Cortex of kidney (tissue), 1 donor: ENCODE measurements at places on chromosomes 11 and 22.

DNA sequence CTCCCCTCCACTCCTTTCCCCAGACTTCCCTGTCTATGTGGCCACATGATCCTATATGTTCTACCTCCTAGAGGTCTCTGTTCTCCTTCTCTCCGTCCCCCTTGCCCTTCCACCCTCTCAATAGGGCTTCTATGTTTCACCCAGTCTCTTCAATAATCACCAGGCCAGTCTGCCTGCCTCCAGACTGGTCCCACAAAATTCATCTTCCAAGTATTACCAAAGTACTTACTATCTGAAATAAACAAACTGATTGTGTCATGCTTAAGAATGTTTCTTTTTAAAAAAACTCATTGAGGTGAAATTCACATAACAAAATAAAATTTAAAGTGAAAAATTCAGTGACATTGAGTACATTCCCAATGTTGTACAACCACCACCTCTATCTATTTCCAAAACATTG, 44.2 kb downstream of the MTNR1B start:
- DNase-seq: no peak

GRCh38 chr22:32801537-32802236, at the start of gene TIMP3:
TIMP3 (plus strand) TSS chr22:32801705; CDS start chr22:32802002, 297 bp downstream.
- DNase-seq: no peak

- DNase-seq: no peak
Measured at GRCh38 chr22:43571181-43571580, 159.4 kb downstream of the MPPED1 start.

- DNase-seq: no peak
Measured at GRCh38 chr11:108496643-108497256, 1.4 kb downstream of the POGLUT3 start.

- DNase-seq: no peak
Measured at GRCh38 chr11:58586998-58587397, 8.1 kb downstream of the ZFP91 start.

- DNase-seq: no peak
Measured at GRCh38 chr11:59941091-59941490, 2.9 kb downstream of the OOSP1 start.

GRCh38 chr22:48869788-48870187, 957.9 kb downstream of the BRD1 start:
- DNase-seq: no peak

DNA sequence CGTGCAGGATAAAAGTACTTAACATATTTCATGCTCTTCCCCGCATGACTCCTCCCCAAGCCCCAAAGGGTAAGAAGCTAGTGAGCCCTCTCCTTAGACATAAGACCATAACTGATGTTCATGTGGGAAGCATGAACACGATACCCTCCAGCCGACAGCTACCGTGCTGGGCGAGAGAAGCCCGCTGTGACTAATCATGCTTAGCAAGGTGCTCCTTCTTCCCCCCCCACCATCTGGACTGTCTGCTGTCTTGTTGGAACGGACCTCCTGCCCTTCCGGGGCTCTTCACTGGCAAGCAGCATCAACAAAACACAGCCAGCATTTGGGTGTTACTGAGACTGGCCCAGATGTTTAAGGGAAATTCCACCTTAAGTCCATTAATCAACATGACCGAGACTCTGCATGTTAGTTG, 200.6 kb downstream of the DBX1 start:
- DNase-seq: no peak

- no peak for DNase-seq
Measured at GRCh38 chr11:80686889-80687288, 1246.1 kb upstream of the TENM4 start.

GRCh38 chr11:75814363-75814676, 690 bp upstream of the UVRAG start:
- no peak for DNase-seq

DNA sequence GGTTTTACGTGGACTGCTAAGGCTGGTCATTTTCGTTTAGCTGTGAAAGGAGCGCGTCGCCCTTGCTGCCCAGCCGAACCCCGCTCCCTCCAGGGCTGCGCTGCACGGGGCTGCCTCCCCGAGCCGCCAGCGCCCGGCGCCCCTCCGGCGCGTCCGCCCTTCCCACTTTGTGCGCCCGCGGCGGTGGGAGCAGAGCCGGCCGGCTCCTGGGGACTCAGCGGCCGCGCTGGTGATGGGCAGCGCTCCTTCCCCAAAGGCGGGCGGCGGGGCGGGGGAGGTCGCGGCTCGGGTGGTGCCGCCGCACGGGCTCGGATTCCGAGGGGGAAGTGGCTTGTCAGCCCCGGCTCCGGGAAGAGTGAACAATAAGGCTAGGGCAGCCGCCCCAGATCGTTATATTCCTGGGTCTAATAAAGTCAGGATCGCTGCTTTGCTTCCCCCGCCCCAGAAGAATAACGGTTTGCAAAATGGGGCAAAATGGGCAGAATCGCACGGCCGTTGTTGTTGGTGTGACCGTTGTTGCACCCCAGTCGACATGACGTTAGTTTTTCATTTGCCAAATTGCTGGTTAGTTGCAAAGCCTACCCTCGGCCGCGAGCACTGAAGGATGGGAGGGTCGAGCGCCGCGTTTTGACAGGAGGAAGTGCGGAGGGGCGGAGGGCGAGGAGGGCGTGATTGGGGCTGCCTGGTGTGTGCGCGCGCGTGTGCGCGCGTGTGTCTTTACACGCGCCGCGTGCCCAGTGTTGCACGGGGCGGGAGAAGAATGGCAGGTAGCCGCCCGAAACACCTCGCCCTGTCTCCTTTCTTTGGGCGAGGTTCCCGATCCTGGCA, 745 bp downstream of the NCAM1 start:
- no peak for DNase-seq

- no peak for DNase-seq
Measured at GRCh38 chr11:79090191-79090705, 350.6 kb downstream of the TENM4 start.

DNA sequence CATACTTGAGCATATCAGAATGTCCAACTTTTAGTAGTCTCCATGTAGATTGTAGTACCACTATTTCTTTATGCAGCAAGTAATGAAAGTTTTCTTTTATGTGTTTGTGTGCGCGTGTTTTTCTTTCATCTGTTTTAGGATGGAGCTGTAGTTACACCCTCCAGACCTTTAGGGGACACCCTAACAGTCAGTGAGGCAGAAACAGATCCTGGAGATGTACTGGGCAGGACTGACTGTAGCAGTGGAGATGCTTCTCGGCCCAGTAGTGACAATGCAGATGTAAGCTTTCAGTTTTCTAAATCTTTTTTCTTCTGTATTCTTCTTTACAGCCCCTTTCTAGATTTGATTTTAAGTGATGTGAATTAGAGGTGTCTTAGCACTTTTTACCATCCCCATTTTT, 79.9 kb upstream of the GRIK4 start:
- DNase-seq: no peak

- DNase-seq: no peak
Measured at GRCh38 chr11:96001037-96001436, 77.1 kb upstream of the MTMR2 start.

- no peak for DNase-seq
Measured at GRCh38 chr11:62612366-62613290, at the start of the genes EML3 and ROM1. EML3 (minus strand) TSS chr11:62612775; CDS start chr11:62612457, 318 bp downstream. ROM1 (plus strand) TSS chr11:62613257; CDS start chr11:62613282, 25 bp downstream.

DNA sequence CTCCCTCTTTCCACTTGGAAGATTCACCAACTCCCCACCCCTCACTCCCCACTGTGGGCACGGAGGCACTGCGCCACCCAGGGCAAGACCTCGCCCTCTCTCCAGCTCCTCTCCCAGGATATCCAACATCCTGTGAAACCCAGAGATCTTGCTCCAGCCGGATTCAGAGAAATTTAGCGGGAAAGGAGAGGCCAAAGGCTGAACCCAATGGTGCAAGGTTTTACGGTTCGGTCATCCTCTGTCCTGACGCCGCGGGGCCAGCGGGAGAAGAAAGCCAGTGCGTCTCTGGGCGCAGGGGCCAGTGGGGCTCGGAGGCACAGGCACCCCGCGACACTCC, 397 bp upstream of the CD44 start:
- no peak for DNase-seq

DNA sequence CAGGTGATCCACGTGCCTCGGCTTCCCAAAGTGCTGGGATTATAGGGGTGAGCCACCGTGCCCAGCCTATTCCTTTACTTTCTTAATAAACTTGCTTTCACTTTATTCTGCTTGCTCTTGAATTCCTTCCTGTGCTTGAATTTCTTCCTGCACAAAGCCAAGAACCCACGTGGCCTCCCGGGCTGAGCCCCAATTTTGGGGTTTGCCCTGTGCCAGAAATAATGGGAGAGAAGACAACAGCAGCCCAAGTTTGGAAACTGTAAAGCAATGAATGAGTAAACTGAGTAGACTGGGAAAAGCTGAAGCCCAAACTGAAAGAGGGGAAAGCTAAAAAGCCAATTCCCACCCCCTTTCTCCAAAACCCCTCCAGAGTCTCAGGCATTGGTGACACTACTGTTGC, 136.4 kb downstream of the NECTIN1 start:
- DNase-seq: no peak

DNA sequence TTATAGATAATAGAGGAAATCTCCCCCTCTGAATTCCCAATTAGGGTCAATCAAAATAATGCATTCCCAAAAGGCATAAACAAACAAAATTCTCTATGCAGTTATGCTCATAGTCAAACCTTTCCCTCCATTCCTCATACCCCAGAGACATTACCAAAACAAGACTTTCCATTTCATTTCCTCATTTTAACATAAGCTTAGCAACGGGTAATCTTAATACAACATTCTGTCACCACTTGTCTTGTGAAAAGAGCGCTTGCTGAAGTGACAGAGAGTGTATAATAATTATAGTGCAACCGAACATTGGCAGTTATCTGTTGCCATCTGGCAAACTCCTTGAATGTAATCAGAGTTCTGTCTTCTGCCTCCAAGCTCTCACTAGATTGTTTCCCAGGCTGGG, 1.2 kb upstream of the SLN start:
- no peak for DNase-seq

DNA sequence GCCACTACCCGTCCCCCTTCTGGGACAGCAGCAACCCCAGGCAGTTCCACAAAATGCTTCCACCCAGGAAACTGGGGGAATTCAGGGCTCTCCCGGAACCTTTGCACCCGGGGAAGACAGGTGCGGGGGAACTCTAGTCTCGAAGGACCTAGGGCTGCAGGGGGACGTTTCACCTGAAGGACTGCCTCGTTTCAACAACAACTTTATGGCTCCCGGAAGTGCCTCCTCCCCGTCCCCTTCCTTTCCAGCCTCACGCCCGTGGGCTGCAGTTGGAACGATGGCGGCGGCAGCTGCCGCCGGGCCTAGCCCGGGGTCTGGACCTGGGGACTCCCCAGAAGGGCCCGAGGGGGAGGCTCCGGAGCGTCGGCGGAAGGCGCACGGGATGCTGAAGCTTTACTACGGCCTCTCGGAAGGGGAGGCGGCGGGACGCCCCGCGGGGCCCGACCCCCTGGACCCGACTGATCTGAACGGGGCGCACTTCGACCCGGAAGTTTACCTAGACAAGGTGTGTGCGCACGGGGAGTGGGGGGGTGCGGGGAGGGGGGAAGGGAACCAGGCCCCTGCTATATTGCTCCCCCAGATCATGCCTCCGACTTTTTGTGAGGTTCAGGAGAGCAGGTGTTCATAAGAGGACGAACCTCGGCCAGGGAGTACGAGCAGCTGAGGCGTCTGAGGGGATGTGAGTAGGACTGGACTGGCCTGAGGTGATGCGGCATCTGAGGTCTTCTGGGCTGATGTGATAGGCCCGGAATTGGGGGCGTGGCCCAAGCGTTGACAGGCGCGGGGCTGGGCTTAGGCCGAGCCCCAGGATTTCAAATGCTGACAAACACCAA, at the start of gene VPS51:
Gene VPS51, plus strand, starts transcription at position 241 of the 833 bp plus-strand sequence. Its CDS starts 37 bp downstream, at position 278.
- DNase-seq: no peak

DNA sequence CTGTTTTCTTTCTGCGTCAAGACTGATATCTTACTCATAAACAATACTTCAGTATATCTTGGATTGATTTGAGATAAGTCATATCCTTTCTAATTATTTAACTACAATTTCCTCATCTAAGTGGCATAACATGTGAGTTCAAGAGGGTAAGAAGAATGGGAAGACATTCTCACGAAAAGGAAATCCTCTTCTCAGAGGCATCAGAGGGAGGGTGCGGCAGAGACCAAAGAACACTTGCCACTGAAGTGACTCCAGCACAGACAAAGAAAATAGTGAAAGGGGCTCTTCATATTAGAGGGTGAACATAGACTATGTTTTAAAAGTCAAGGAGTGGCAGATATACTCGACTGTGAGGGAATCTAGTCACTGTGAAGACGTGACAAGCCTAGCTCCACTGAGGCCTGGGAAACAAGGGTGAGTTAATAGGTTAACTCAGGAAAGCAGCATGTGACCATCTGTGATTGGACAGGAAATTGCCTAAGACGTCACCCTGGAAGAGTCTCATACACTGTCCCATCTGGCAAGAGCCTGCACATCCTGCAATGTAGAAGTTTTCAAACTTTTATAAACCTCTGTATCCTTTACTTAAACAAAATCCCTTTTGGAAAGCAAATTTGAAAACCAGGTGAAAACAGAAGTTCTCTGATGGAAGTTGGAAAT, 1.9 kb upstream of the MMP1 start:
- no peak for DNase-seq

DNA sequence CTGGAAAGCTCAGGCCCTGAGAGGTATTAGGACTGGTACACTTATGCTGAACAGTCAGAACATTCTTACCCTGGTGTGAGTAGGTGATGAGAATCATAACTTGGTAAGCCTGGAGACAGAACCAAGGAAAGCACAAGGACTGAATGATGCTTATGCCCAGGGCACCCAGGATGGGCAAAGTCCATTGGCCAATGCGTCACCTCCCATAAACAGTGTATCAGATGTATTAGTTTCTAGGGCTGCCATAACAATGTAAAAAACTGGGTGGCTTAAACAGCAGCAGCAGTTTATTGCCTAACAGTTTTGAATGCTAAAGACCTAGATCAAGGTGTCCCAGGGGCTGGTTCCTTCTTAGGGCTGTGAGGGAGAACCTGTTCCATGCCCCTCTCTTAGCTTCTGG, 107.0 kb downstream of the FAR1 start:
- DNase-seq: no peak

GRCh38 chr11:128018692-128019091, 568.7 kb downstream of the ETS1 start:
- DNase-seq: no peak

- DNase-seq: no peak
Measured at GRCh38 chr22:22195265-22196017, 49.1 kb upstream of the VPREB1 start.

GRCh38 chr11:4455419-4455818, 6.3 kb downstream of the OR52K2 start:
- DNase-seq: no peak

GRCh38 chr11:13338019-13338426, 60.4 kb downstream of the BMAL1 start:
- DNase-seq: no peak

- no peak for DNase-seq
Measured at GRCh38 chr22:26977741-26978376, 320.5 kb downstream of the MIAT start.

- no peak for DNase-seq
Measured at GRCh38 chr11:122681070-122681469, 25.5 kb downstream of the UBASH3B start.

DNA sequence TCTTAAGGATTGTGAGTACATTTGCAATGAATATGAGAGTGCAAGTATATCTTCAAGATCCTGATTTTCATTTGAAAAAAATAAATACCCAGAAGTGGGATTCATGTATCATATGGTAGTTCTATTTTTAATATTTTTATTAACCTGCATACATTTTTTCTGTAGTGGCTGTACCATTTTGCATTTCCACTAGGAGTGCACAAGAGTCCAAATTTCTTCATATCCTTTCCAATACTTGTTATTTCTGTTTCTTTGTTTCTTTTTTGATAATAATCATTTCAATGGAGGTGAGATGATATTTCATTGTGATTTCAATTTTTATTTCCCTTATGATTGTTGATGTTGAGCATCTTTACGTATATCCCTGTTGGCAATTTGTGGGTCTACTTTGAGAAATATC, 759.8 kb upstream of the CNTN5 start:
- no peak for DNase-seq
